ENCODE measurements at places on chromosomes 11 and 22. TPM values are rescaled to one million over a fixed set of nuclear protein-coding genes. Genes with fewer than 3 reads are reported as not detected.

Gene OR6M1
- total RNA-seq, result not detected

Gene MED17
- total RNA-seq, result 33.7 TPM

Gene PRG3
- not detected for total RNA-seq

Gene TRIM49
- not detected for total RNA-seq

Gene JAML
- total RNA-seq, result 0.86 TPM

Gene SCUBE1
- 5.5 TPM for total RNA-seq

Gene UPK3A
- not detected for total RNA-seq

Gene WT1
- total RNA-seq, result 0.17 TPM

Gene TTLL1
- 5.0 TPM for total RNA-seq

Gene TH
- not detected for total RNA-seq

Gene OR52I1
- not detected for total RNA-seq

Gene TRIM77
- not detected for total RNA-seq

Gene RTN3
- total RNA-seq, result 198 TPM

Gene APOA4
- total RNA-seq, result not detected

Gene BCO2
- 0.82 TPM for total RNA-seq

Gene ACR
- not detected for total RNA-seq

Gene SEC14L6
- total RNA-seq, result 0.80 TPM

Gene KCNK7
- 1.0 TPM for total RNA-seq

Gene FAM111A
- 29.9 TPM for total RNA-seq
